ENCODE measurements at places on chromosomes 1 and 21. TPM values are rescaled to one million over a fixed set of nuclear protein-coding genes. Genes with fewer than 3 reads are reported as not detected.

GRCh38 chr1:10973956-10974881, 38.2 kb upstream of the TARDBP start:
- DNase-seq, result no peak

The ANXA9 gene
- not detected for total RNA-seq

GRCh38 chr21:46096596-46097335, 1.1 kb upstream of the COL6A2 start:
- DNase-seq, result no peak

- DNase-seq, result no peak
Observed at GRCh38 chr21:44901391-44902074, 19.2 kb downstream of the ITGB2 start.

The PADI4 gene
- 1.6 TPM for total RNA-seq

GRCh38 chr1:92503926-92504285, 17.2 kb upstream of the GFI1 start:
- no peak for DNase-seq

DNA sequence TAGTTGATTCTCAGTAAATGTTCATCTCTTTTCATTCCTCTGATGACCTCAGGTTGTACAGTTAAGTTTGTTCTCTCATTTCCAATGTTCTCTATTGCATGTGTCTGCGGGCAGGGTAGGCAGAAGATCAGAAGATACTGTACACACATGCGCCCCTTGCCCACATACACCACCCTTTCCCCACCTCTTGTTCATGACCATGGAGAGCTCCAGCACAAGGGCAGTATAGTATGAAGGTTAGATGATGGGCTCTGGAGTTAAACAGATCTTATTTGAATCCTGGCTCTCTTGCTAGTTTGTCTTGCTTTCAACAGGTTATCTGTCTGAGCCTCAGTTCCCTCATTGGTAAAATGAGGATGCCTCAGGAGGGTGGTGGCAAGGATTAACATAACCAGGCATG, 17.8 kb upstream of the PLD5 start:
- DNase-seq, result no peak

GRCh38 chr1:67608661-67609576, 76.1 kb upstream of the GADD45A start:
- no peak for DNase-seq

The SDCCAG8 gene
- total RNA-seq, result 22.6 TPM

GRCh38 chr1:208205216-208206013, 38.8 kb downstream of the PLXNA2 start:
- DNase-seq, result no peak

- no peak for DNase-seq
Observed at GRCh38 chr1:183163316-183163715, 22.7 kb upstream of the LAMC2 start.

The KCNE1 gene
- not detected for total RNA-seq

- DNase-seq, result no peak
Observed at GRCh38 chr1:25609921-25610320, 6.7 kb upstream of the MAN1C1 start.

The CYP4Z1 gene
- total RNA-seq, result not detected

The INKA2 gene
- total RNA-seq, result 1.7 TPM

The ADAM30 gene
- total RNA-seq, result not detected

- no peak for DNase-seq
Observed at GRCh38 chr1:151314137-151314875, 12.9 kb downstream of the PI4KB start.

GRCh38 chr1:207000651-207001291, 30.5 kb upstream of the FCAMR start:
- DNase-seq, result no peak

The PRSS38 gene
- not detected for total RNA-seq

The OR6K6 gene
- total RNA-seq, result not detected

GRCh38 chr1:6922096-6922931, 137.1 kb downstream of the CAMTA1 start:
- no peak for DNase-seq

GRCh38 chr1:235866205-235866912, at the start of gene LYST:
LYST (minus strand) TSS chr1:235866906; CDS start chr1:235830417, 36,489 bp downstream.
- peak; percentile 76 for DNase-seq

GRCh38 chr1:185595835-185596667, 138.1 kb upstream of the HMCN1 start:
- peak; percentile 64 for DNase-seq

GRCh38 chr21:31157756-31158155, 119.5 kb upstream of the KRTAP19-8 start:
- no peak for DNase-seq

The RAB7B gene
- not detected for total RNA-seq
